ENCODE measurements at places on chromosomes 7 and 10. TPM values are rescaled to one million over a fixed set of nuclear protein-coding genes. Genes with fewer than 3 reads are reported as not detected.

DNA sequence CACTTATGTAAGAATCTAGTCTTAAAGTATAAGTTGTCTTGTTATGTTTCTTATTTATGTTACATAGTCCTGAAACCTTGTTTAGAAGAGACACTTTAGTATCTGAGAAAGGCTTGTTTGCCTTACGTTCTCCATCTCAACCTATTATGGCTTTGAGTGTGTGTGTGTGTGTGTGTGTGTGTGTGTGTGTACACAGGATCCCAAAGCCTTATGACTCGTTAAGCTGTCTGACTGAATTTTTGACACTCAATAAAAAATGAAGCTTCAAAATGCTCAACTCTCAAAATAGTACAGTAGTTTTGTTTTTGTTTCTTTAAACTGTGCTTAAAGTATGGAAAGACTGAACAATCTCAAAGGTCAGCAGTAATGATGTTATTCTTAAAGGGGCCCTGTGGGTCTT, 18.0 kb downstream of the CALU start:
- no peak for DNase-seq

GRCh38 chr7:156327474-156327873, 313.1 kb upstream of the RNF32 start:
- no peak for DNase-seq

Gene COL13A1
- 0.70 TPM for total RNA-seq

GRCh38 chr10:110211465-110211843, 4.0 kb downstream of the MXI1 start:
- no peak for DNase-seq

DNA sequence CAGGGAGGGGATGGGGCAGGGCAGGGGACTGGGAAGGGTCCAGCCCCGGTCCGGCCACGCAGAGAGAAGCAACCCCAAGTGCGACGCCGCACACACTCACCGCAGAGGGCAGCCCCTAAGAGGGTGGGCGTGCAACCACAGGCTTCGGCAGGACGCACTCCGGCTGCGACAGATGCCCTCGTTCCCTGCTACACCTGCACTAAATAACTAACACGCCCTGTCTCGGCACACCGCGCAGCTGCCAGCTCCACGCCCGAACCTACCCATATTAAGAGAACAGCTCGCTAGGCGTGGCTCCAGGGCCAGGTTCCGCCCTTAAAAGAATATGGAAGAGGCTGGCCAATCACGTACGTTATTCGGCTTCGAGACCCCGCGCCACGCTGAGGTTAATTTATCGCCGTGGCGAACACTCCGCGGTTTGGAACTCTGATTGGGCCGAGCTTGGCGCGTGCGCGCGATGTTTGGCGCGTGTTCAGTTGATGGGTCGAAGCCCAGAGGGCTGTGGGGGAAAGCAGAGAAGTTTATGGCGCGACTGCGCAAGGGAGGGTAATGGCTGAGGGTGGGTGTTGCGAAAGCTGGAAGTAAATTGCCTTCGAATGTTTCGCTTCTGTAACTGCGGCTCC, 91.1 kb downstream of the OR13A1 start:
- DNase-seq, result no peak

- no peak for DNase-seq
Measured at GRCh38 chr7:46741938-46742540, 821.0 kb upstream of the IGFBP3 start.

Gene POLR1F
- total RNA-seq, result 11.3 TPM

DNA sequence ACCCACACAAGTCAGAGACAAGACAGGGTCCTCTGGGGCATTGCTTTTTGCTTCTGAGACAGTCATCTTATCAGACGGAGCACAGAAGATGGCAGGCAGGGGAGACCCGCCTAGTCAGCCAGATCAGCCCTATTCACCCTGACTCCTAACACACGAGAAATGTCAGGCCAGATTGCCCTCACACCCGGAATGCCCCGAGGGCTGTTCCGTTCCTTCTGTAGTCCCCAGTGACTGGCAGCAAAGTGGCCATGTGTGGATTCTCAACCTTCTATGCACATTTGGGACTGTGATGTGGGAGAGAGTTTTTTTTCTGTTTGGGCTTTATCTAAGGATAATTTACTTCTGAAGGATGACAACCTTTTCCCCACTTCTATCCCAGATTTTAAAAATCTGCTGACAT, 35.5 kb upstream of the TBX20 start:
- DNase-seq, result no peak

- DNase-seq, result no peak
Measured at GRCh38 chr10:120671491-120671890, 179.7 kb upstream of the WDR11 start.

DNA sequence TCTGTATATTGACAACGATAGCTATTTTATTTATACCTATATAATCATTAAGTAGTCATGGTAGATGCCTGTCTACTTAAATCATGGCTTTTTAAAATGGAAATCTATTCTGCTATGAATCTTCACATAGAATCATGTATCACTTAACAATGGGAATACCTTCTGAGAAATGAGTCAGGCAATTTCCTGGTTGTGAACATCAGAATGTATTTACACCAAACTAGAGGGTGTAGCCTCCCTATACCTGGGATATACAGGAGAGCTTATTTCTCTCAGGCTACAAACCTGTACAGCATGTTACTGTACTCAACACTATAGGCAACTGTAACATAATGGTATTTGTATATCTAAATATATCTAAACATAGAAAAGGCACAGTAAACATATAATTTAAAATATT, 502.3 kb downstream of the ZWINT start:
- no peak for DNase-seq
